ENCODE measurements at places on chromosomes 3 and 15. TPM values are rescaled to one million over a fixed set of nuclear protein-coding genes. Genes with fewer than 3 reads are reported as not detected.
A peak's percentile ranks its signal among the peaks of the same experiment; 100 is the strongest.

DNA sequence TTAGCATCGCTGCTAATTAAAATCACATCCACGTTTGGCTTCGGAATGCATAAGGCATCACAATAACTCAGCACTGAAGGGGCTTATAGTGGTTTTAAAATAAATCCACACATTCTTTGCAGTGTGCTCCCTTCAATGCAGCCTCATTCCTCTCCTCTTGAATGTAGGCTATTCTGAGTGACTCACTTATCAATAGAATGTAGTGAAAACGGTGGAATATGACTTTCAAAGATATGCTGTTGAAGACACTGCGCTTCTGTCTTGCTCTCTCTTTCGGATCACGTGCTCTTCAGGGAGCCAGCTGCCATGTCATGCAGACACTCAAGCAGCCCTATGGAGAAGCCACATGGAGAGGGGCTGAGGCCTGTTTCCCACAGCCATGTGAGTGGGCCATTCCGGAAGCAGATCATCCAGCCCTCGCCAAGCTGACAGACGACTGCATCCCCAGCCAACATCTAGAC, 87.4 kb downstream of the CRYGS start:
- H3K4me1 ChIP-seq = no peaks in the 10 kb centered on the region
- DNase-seq = no peak
- H3K27ac ChIP-seq = no peak overlapping the region
- no peaks in the 10 kb centered on the region for H3K36me3 ChIP-seq

- no peak for DNase-seq
- H3K36me3 ChIP-seq = no peaks in the 10 kb centered on the region
- H3K4me3 ChIP-seq = no peak overlapping the region
- H3K4me1 ChIP-seq = peaks cover 27% of the 10 kb centered on the region
- no peaks in the 10 kb centered on the region for H3K27me3 ChIP-seq
Observed at GRCh38 chr15:57694279-57694678, 12.2 kb upstream of the POLR2M start.

The STAB1 gene
- total RNA-seq = 55.3 TPM

DNA sequence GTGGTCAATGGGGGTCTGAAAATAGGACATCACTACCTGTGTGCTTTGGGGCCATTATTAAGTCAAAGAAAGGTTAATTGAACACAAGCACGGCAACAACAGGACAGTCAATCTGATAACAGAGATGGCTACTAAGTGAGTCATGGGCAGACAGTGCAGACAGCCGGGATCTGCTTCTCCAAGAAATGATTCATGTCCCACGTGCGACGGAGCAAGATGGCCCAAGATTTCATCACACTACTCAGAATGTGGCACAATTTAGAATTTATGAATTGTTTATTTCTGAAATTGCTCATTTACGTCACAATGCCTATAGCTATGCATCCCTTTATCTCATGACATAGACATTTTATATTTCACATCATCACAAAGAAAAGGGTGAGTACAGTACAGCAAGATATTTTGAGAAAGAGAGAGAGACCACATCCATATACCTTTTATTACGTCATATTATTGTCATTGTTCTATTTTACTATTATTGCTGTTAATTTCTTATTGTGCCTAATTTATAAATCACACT, 770.6 kb upstream of the NR2F2 start:
- H3K27ac ChIP-seq = no peak overlapping the region
- H3K4me3 ChIP-seq = no peak overlapping the region
- DNase-seq = peak; percentile 6
- no peaks in the 10 kb centered on the region for H3K36me3 ChIP-seq

DNA sequence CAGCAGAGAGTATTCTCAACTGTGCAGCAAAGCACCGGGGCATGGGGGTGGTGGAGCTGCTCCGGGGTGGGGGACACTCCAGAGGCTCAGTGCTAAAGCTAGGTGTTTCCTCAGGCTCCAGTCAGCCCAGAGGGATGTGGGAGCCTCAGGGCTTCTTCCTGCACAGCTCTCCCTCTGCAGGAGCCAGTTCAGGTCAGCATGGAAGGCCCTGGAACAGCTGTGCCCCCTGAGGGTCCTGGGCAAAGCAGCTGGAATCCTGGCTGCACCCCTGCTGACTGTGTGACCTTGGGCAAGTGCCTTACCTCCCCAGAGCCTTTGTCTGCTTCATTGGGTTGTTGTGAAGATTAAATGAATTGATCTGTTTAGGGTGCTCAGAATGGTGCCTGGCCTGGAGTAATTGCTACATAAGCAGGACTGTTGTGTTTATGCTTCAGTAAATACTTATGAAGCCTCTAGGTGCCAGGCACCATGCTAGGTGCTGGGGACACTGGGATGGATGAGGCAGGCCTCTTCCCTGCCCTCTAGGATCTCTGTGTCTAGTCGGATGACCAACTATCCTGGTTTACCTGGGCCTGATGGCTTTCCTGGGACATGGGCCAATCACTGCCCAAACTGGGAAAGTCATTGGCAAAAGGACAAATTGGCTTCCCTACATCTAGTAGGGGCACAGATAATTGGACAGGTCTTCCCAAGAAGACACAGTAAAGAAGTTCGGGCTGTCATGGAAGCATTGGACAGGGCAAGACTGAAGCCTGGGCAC, 64.2 kb upstream of the LCTL start:
- no peaks in the 10 kb centered on the region for H3K4me1 ChIP-seq
- no peaks in the 10 kb centered on the region for H3K36me3 ChIP-seq
- no peak overlapping the region for H3K27ac ChIP-seq
- no peaks in the 10 kb centered on the region for H3K27me3 ChIP-seq
- no peak for DNase-seq

DNA sequence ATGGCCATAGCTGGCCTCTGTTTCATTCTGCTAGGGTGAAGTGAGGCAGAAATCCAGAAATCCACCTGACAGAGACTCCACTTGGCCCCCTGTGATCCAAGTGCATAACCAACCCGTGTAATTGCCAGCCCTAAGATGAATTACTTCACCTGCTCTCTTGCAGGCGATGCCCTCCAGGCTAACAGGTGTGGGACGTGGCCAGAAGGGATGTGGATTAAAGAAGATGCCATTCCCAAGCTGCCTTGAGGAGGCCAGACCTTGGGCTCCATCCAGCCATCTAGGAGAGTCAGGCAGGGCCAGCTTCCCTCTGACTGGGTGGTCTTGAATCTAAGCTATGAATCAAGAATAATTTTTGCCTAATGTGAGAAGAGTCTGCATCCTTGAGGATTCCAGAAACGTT, 154.5 kb upstream of the BNIP2 start:
- no peak overlapping the region for H3K4me3 ChIP-seq
- H3K27me3 ChIP-seq = no peaks in the 10 kb centered on the region
- H3K27ac ChIP-seq = no peak overlapping the region

DNA sequence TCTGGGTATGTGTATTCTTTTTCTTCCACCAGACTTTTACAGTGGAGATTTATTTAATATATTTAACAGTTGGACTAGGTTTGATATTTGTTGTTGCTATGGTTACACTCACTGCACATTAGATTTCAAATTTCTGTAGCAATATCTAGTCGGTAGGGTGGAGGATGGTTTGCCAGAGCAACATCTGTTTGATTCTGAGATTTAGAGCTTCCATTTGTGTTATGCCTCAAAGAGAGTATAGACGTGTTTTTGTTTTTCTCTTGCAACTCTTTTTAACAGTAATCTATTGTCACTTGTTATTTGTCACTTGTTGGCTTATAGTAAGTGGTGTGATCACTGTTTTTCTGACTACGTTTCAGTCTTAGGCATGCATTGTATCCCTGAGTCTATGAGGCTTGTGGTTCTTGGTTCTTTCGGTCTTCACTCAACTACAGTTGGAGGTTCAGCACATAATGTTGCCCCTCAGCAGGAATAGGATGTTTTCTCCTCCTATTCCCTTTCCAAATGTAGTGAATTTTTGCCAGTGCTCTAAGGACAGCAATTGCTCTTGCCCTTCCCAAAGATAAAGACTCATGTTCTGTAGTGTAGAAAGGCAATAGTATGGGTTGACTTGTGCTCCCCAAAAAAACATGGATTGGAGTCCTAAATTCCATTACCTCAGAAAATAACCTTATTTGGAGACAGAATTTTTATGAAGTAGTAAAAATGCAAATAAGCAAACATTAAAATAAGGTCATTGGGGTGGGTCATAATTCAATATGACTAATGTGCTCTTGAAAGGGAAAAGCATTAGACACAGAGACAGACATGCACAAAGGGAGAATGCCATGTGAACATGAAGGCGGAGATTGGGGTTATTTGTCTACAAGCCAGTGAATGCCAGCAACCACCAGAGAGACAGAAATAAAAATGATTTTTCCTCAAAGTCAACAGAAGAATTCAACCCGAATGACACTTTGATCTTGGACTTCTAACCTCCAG, 692.1 kb downstream of the DIPK2A start:
- no peak overlapping the region for H3K27ac ChIP-seq
- no peak for DNase-seq
- H3K36me3 ChIP-seq = no peaks in the 10 kb centered on the region
- no peaks in the 10 kb centered on the region for H3K4me1 ChIP-seq

The LPP gene
- total RNA-seq = 65.1 TPM

DNA sequence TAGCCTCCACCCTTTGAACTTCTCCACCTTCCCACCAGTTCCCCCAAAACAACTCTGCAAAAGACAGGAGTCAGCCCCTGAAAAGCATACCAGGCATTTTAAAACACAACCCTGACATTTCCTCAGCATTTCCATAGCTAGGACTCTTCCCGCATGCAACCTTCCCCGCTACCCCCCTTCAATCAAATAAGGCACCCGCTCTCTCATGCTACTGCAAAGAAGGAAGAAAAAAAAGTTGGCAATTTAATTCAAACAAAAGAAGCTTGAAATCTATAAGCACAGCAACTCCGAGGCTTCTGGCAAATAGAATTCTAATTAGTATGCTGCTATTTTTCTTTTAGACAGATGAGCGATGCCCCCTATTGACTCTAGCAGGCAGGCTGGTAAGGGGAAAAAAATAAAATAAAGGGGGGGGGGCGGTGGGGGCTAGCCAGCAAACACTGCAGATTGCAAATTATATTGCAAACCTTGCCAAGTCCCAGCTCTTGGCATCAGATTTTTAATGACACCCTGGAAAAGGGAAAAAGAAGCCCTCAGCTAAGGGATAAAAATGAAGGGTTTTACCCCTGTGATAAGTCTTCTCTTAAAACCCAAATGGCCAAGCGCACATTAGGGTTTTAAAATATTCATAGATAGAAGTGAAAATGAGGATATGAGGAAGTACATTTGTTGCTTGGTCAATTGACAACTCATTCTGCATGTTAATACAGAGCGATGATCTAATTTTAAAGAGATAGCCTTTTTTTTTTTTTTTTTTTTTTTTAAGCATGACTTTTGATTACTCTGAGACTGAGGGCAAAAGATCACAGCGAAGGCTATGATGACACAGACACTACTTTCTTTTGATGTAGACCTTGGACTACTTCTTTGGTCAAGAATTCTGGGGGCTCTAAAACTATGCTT, 255.2 kb downstream of the NR2F2 start:
- no peak overlapping the region for H3K4me3 ChIP-seq
- H3K27ac ChIP-seq = no peak overlapping the region
- H3K27me3 ChIP-seq = no peaks in the 10 kb centered on the region
- no peak for DNase-seq

The CA12 gene
- 25.7 TPM for total RNA-seq

DNA sequence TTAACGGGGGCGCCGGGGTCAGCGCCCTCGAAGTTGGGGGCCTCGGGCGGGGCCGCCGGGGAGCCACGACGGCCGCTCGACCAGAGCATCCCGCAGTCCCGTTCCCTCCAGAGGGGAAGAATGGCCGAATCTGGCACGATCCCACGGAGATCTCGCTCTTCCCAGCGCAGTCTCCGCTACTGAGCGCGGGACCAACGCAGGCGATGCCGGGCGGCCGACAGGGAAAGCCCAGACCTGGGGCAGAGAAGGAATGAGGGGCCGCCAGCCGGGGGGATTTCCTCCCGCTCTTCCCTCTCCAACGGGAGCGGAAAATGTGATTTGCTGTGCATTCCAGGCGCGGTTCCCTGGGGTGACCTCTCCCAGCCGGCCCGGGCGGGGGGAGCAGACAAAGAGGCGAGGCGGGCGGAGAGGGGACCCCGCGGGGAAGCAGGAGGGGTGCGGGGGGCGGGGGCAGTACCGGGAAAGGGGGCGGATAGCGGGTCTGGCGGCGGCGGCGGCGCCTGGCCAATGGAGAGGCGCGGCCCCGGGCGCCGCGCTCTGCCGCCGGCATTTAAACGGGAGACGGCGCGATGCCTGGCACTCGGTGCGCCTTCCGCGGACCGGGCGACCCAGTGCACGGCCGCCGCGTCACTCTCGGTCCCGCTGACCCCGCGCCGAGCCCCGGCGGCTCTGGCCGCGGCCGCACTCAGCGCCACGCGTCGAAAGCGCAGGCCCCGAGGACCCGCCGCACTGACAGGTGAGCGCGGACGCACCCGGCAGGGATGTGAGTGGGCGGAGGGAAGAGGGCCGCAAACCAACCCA, at the start of gene GREM1:
Gene GREM1, plus strand, starts transcription at position 579 of the 801 bp plus-strand sequence. CDS start 12,687 bp downstream, outside the sequence.
- H3K36me3 ChIP-seq = no peaks in the 10 kb centered on the region
- H3K4me1 ChIP-seq = peaks cover 27% of the 10 kb centered on the region
- no peak within 1 kb of the TSS for H3K27ac ChIP-seq
- H3K27me3 ChIP-seq = no peaks in the 10 kb centered on the region
- peak within 1 kb of the TSS; percentile 11 for H3K4me3 ChIP-seq

DNA sequence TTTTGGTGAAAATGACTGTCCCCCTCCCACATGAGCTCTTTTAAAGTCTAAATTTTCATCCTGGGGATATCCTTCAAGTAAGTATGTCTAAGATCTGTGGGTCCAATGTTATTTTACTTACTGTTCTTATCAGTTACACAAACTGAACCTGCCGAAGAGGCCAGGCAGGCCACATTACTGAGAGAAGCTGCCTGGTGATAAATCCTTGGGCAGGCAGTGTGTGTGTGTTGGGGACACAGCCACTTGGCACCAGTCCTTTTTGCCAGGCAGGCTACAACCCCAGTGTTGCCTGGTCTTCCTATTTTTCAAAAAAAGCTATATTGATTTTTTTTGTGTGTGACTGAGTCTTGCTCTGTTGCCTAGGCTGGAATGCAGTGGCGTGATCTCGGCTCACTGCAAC, 50.6 kb upstream of the RASA2 start:
- H3K36me3 ChIP-seq = no peaks in the 10 kb centered on the region
- H3K27ac ChIP-seq = peak overlapping the region; percentile 51
- no peaks in the 10 kb centered on the region for H3K27me3 ChIP-seq
- no peak for DNase-seq

DNA sequence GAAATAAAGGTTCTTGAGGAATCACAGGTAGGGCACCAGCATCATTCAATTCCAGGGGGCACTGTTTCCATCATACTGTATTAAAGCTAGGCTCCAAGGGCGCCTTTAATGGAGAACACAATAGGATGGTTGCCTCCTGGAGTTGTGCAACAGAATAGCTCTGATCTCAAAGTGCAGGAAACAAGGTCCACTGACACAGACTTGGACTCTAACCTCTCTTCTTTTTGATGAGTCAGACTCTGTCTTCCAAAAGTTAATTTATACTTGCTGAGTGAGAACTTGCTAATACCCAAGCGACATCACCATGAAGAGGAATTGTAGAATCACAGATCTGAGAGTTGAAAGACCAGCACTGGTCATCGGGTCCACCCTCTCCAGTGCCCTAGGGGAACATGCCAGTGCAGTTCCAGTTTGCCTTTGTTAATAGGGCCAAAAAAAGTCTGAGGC, 94.4 kb upstream of the PHLDB2 start:
- H3K27me3 ChIP-seq = no peaks in the 10 kb centered on the region
- H3K4me3 ChIP-seq = no peak overlapping the region
- no peak overlapping the region for H3K27ac ChIP-seq
- no peaks in the 10 kb centered on the region for H3K36me3 ChIP-seq
- no peak for DNase-seq
- H3K4me1 ChIP-seq = peaks cover 32% of the 10 kb centered on the region
